Esophagus (tissue), 2 donors: ENCODE measurements at places on chromosomes 13 and 19. TPM values are rescaled to one million over a fixed set of nuclear protein-coding genes. Genes with fewer than 3 reads are reported as not detected.

The TINCR gene
- 59.7 TPM for polyA plus RNA-seq

The MATK gene
- polyA plus RNA-seq, result 2.4 TPM

The LILRA1 gene
- polyA plus RNA-seq, result 0.08 TPM

The VAV1 gene
- polyA plus RNA-seq, result 1.3 TPM

The FCAR gene
- polyA plus RNA-seq, result 0.10 TPM

The RASL11A gene
- 4.4 TPM for polyA plus RNA-seq

The PABPC3 gene
- 0.16 TPM for polyA plus RNA-seq

The METTL21C gene
- polyA plus RNA-seq, result not detected

The KLK5 gene
- 18.7 TPM for polyA plus RNA-seq

The DPF1 gene
- 0.08 TPM for polyA plus RNA-seq

The ZGLP1 gene
- polyA plus RNA-seq, result 2.0 TPM

The ZNF382 gene
- 0.71 TPM for polyA plus RNA-seq

The ZNF556 gene
- 0.78 TPM for polyA plus RNA-seq

The OR10H1 gene
- polyA plus RNA-seq, result not detected

The ZNF253 gene
- 1.8 TPM for polyA plus RNA-seq

The ATXN8OS gene
- polyA plus RNA-seq, result not detected

The ZNF132 gene
- 0.89 TPM for polyA plus RNA-seq

The DHPS gene
- polyA plus RNA-seq, result 51.3 TPM

The FFAR3 gene
- not detected for polyA plus RNA-seq

The ZSCAN5B gene
- polyA plus RNA-seq, result 0.01 TPM

The SIGLEC8 gene
- polyA plus RNA-seq, result 0.04 TPM

The KCNJ14 gene
- 1.0 TPM for polyA plus RNA-seq

The TEX101 gene
- 0.96 TPM for polyA plus RNA-seq
